ENCODE measurements at places on chromosomes 7 and 10.

DNA sequence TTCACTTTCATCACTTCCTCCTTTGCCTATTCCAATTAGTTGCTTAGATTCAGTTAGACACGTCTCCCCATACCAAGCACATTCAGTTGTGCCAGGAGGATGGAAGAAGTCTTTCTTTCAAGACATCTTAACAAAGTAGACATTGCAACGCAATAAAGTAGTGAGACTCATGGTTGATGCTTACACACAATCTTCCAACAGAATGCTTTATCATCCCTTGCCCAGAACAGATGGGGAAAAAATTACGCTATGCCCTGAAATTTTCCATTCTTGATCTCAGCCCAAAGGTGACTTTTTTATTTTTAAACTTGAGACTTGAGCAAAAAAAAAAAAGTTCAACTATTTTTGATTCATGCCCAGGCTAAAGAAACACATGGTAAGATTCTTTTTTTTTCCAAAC is 74.9 kb downstream of the KCNMA1 start:
- DNase-seq: no peak

DNA sequence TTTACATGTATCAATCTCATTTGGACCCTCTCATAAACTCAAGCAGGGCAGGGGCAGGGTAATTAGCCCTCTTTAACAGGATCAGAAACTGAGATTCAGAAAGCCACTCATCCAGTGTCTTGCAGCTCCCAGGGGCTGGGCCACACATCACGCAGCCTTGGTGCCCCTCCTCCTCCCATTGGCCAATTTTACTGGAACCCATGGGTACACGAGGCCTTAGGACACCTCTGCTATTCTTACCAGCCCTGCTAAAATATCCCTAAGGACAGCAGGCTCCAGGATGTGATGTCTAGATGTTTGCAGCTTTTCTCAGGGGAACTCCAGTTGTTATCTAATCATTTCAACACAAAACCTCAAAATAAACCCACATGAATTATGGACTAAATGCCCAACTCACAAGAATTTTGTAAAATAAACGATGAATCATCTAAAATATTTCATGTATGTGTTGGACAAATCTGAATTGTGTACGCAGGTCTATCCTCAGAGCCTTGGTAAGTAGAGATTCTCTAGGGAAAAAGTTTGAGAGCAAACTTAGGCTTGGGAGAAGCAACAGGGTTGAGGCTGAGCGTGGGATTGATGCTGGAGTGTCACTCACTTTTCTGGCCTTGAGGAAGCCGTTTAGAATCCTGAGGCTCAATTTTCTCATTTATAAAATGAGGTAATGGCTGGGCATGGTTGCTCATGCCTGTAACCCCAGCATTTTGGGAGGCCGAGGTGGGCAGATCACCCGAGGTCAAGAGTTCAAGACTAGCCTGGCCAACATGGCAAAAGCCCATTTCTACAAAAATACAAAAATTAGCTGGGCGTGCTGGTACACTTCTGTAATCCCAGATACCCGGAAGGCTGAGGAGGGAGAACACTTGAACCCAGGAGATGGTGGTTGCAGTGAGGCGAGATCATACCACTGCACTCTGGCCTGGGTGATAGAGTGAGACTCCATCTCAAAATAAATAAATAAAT is 69.7 kb upstream of the TNS3 start:
- peak; percentile 76 for DNase-seq

DNA sequence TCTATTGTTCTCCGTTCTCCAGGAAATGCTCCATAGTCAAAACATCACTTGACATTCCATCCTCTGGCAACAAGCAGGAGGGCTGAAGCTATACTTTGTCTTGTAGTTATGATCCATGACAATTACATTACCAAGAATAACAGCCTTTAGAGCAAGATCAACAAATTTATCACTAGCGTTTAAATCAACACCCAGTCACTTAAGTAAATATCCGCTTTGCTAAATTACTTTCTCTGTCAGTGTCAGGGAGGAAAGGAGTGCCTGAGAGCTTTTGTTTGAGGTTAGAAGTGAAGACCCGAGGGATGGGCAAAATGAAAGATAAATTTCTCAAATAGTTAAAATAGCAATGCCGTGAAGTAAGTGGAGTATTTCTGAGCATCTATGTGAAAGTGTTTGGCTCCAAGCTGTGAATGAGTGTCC is 236.1 kb upstream of the BMPER start:
- DNase-seq: no peak

DNA sequence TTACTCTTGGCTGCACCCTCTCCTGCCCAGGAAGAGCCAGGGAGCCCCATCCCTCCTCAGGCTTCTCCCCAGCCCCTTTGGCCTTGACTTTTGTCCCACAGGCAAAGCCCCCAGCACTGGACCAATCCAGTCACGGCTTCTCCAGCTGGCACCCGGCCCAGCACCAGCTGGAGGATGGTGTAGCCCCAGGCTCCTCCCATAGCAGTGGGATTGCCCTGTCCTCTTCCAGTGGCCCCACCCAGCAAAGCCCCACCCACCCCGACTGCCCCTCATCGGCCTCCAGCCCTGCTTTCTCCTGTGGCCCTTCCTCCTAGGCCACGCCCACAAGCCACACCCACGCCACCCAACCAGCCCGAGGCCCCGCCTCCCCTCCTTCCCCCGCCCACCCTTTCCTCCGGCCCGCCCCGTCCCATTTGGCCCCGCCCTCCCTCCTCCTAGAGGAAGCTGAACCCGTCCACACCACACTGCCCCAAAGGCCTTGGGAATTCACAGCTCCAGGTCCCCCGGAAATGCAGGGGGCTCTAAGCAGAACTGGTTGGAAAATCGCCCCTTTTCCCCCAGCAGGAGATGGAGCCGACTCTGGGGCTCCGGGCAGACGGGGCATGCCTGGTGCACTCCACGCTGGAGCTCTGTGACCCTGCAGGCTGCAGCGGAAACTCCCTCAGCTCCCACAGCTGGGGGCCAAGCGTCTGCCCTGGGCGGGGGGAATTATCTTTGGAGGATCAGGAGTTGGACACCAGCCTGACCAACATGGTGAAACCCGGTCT is 25.2 kb downstream of the GET4 start:
- peak; percentile 8 for DNase-seq

DNA sequence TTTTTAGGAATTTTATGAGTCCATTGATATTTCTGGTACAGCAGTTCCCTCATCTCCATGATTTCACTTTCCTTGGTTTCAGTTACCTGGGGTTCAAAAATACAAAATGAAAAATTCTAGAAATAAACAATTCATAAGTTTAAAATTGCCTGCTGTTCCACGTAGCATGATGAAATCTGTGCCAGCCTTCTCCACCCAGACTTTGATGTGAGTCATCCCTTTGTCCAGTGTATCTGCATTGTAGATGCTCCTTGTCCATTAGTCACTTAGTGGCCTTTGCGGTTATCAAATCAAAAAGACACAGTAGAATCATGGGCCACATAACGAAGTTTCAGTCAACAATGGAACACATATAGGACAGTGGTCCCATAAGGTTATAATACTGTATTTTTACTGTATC is 286.9 kb downstream of the PTEN start:
- DNase-seq: peak; percentile 59

DNA sequence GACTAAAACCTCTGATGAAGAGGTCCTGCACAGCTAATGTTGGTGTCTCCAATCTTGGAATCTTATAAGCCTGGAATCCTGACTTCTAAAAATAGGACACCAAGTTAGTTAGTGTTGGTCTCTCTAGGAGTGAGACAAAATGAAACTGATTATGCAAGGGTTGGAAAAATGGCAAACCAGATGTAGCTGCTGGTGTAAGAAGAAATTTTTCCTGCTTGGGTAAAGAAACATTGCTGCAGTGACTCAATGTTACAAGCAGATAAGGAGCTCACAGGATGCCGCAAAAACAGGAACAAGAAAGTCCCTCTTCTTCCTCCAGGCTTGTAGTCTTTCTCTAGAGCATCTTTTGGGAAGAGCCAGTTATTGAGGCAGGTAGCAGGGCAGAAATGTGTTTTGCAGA is 449.0 kb downstream of the ETV1 start:
- no peak for DNase-seq

- DNase-seq: no peak
Observed at GRCh38 chr7:64636386-64636785, 29.5 kb upstream of the ZNF107 start.

GRCh38 chr7:152931633-152932032 is 172.1 kb downstream of the ACTR3B start:
- no peak for DNase-seq

Measured in HS-27A (cell line).